ENCODE measurements at places on chromosomes 16 and 17.

GRCh38 chr17:10439816-10440215 lies 18.1 kb upstream of the MYH8 start:
- DNase-seq, result no peak

GRCh38 chr17:43662413-43663141 lies 855 bp upstream of the MEOX1 start:
- DNase-seq, result peak; percentile 11

GRCh38 chr17:16516594-16517051 lies 24.6 kb upstream of the LRRC75A start:
- no peak for DNase-seq

- peak; percentile 64 for DNase-seq
Observed at GRCh38 chr16:23847948-23848347, 12.2 kb downstream of the PRKCB start.

DNA sequence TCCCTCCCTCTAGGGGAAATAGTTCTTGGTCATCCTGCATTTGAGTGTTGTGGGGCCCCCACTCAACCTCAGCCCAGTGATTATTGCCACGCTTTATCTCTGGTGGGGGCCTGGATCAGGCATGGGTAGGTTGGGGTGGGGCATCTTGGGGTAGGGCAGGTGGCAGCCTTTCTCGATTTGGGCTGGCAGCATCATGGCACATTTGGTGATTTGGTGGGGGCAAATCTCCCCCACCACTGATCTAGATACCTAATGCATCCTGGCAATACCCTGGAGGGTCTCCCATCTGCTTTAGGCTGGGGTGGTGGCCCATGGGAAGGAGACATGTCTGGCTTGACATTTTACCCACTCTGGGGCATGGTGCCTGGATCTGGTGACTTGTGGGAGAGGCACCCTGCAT lies 40.2 kb downstream of the NLRP1 start:
- no peak for DNase-seq

DNA sequence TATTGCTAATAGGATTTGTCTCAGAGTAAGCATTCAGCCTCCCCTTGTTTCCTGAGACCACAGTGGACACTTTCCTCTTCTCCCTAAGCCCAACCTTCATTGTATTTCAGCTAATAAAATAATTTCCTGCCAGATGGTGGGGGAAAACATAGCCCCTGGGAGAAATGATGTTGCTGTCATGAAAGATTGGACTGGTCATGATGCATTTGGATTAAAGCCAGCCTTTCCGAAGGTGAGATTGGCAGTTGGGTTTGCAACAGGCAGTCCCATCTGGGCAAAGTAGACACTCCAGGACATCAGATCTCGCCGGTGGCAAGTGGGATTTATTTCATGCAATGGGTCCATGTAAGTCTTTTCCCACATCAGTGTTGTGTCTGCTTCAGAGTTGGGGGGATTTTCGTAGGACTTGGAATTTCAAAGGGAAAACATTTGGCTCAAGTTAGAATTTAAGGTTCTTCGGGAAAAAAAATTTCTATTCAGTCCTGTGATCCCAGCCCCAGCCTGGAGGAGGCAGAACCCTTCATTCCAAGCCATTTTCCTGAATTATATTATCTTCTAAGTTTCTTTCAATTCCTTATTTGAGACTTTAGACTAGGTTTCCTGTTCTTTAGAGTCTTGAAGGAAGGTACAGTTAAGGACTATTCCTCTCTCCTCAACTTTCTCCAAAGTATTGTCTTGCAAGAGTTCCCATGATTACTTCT lies 391.7 kb downstream of the XYLT1 start:
- DNase-seq, result no peak

DNA sequence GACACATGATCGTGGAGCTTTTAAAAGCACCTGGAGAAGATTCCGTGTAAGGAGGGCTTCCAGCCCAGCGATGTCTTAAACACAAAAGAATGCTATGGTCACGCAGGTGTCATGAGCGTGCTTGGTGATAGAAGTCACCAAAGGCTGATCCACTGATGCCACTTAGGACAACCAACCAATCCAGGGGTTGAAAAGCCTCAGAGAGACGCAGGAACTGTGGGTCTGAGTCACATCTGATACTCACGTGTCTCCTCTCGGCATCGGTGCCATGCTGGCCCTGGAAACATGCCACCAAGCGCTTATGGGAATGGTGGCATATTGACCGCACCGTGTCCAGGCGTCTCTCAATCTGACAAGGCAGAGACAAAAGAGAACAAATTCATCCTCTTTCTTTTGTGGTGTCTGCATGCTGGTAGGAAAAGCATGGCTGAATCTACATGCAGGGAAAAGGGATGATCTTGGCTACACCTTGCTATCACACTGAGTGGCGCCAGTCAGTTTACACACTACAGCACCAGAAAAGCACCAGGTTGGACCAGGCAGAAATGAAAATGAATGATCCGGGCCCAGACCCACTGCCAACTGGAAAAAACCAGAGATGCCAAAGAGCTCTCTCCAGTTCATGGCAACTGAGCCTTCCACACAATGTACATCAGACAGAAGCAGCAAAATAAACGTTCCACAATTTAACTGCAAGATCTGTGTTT lies 38.0 kb downstream of the ARHGAP17 start:
- no peak for DNase-seq

DNA sequence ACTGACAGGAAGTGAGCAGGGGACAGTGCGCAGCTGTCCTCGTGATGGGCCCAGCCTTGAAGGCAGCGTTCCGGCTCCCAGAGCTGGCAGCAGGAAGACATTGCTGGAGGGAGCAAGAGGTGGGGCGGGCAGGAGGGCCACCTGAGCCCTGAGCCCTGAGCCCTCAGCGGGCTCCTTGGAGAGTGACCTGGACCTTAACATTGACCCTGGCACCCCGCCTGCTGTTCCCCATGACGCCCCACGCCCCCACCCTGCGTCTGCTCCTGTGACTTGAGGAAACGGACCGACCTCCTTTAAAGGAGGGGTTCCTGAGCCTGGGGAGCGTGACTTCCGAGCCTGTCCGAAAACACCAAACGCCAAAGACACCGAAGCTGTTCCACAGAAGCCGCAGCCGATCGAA lies 25.1 kb upstream of the ENPP7 start:
- no peak for DNase-seq

- DNase-seq, result no peak
Observed at GRCh38 chr17:82599674-82600661, 48.3 kb downstream of the WDR45B start.

GRCh38 chr16:79012671-79013434 lies 587.7 kb downstream of the MAF start:
- DNase-seq, result no peak
